ENCODE measurements at places on chromosomes 4 and X. TPM values are rescaled to one million over a fixed set of nuclear protein-coding genes. Genes with fewer than 3 reads are reported as not detected.

- DNase-seq = no peak
These were observed 27.6 kb downstream of the C4orf54 start for GRCh38 chr4:99629962-99630554.

The NEUROG2 gene
- not detected for total RNA-seq

DNA sequence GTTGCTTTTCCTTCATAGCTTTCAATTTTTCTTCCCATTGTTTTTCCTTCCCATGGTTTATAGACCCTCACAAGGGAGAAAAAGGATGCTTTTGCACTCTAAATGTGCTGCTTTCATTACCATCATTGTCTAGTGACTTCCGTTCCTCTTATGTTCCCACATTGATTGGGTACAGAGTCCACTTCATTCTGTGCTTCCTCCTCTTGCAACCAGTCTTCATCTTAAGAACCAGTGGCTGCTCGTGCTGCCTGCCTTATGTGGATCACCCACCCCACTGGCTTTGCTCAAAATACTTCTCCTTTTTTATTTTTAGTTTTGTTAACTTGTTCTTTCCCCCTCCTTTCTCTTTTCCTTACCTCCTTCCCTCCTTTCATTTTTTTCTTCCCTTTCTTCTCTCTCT, 76.5 kb upstream of the BOD1L1 start:
- DNase-seq = no peak

- no peak for DNase-seq
These were observed 11.6 kb downstream of the AMELX start for GRCh38 chrX:11304829-11305228.

GRCh38 chr4:53816561-53816960, 225.3 kb upstream of the LNX1 start:
- DNase-seq = no peak

- no peak for DNase-seq
These were observed 324.8 kb upstream of the DDX53 start for GRCh38 chrX:22674932-22675331.

- no peak for DNase-seq
These were observed 245.2 kb upstream of the TET2 start for GRCh38 chr4:104901438-104901837.

- DNase-seq = no peak
These were observed 1.4 kb upstream of the AADAT start for GRCh38 chr4:170091069-170091696.

- DNase-seq = no peak
These were observed 1.6 kb downstream of the FAM13A start for GRCh38 chr4:89055157-89056080.

DNA sequence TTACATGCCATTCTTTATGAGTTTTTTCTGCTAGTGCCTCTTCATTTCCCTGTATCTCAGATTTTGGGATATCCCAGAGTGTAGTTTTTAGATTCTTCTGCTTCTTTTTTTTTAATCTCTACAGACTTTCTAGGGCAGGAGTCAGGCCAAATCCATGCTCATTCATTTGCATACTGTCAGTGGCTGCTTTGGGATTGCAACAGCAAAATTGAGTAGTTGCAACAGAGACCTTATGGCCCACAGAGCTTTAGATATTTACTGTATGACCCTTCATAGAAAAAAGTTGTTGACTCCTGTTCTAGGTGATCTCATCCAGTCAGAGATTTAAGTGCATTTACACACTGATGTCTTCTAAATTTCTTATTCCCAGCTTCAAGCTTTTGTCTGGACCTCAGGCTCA, 35.3 kb downstream of the ARFIP1 start:
- no peak for DNase-seq

The NHS gene
- total RNA-seq = 20.2 TPM

The ATP6AP2 gene
- total RNA-seq = 103 TPM

The RENBP gene
- total RNA-seq = 23.0 TPM

The PRR32 gene
- total RNA-seq = not detected

The FAM241A gene
- total RNA-seq = 7.1 TPM

The ABCG2 gene
- total RNA-seq = 3.6 TPM

The COL4A6 gene
- total RNA-seq = 1.2 TPM

Measured in sciatic nerve (tissue), 2 donors.